ENCODE measurements at places on chromosomes 3 and 15. TPM values are rescaled to one million over a fixed set of nuclear protein-coding genes. Genes with fewer than 3 reads are reported as not detected.

Gene SLC2A2
- total RNA-seq = not detected

Gene RHO
- not detected for total RNA-seq

Gene GCNT3
- 0.27 TPM for total RNA-seq

Gene WDR53
- total RNA-seq = 7.1 TPM

Gene SPSB4
- not detected for total RNA-seq

Gene FYTTD1
- total RNA-seq = 40.2 TPM

Gene PGBD4
- total RNA-seq = 1.6 TPM

Gene VIPR1
- total RNA-seq = 5.6 TPM

Gene CGGBP1
- total RNA-seq = 104 TPM

Gene TRAIP
- 1.3 TPM for total RNA-seq

Gene AMIGO3
- total RNA-seq = 0.27 TPM

Gene STX19
- total RNA-seq = not detected

Gene EXOSC7
- total RNA-seq = 80.2 TPM

Gene LIPH
- 0.36 TPM for total RNA-seq

Gene IMPG2
- 0.65 TPM for total RNA-seq

Gene IP6K1
- 29.6 TPM for total RNA-seq

Gene GREM1
- total RNA-seq = 181 TPM

Gene GOLGA8G
- not detected for total RNA-seq

Gene ABHD2
- total RNA-seq = 100 TPM

Gene CFAP20DC
- total RNA-seq = 1.3 TPM

Gene MYRIP
- total RNA-seq = not detected

Gene TRA2B
- total RNA-seq = 157 TPM

Gene GOLGA6L7
- not detected for total RNA-seq

Gene CCDC54
- not detected for total RNA-seq

Gene ALS2CL
- 0.16 TPM for total RNA-seq

Gene MOBP
- not detected for total RNA-seq

Gene HYAL1
- total RNA-seq = 0.90 TPM

Gene GOLGA8S
- total RNA-seq = under 0.01 TPM

Gene TERC
- total RNA-seq = 124 TPM

Gene OXSM
- 7.6 TPM for total RNA-seq

Gene PCSK6
- 0.81 TPM for total RNA-seq

Data from fibroblast of the aortic adventitia (primary cell).